ENCODE measurements at places on chromosomes 2 and 18.

GRCh38 chr2:211447548-211447947, 891.1 kb downstream of the CPS1 start:
- no peak for DNase-seq

DNA sequence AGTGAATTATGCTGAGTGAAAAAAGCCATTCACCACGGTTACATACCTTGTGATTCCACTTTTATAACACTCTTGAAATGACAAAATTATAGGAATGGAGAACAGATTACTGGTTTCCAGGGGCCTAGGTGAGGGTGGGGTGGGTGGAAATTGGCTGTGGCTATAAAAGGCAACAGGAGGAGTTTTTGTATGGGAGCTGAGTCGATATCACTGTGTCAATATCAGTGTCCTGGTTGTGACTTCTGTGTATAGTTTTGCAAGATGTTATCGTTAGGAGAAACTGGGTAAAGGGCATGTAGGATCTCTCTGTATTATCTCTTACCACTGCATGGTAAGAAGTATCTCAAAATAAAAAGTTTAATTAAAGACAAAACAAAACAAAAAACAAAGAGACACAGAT, 84.3 kb downstream of the EDAR start:
- no peak for DNase-seq

DNA sequence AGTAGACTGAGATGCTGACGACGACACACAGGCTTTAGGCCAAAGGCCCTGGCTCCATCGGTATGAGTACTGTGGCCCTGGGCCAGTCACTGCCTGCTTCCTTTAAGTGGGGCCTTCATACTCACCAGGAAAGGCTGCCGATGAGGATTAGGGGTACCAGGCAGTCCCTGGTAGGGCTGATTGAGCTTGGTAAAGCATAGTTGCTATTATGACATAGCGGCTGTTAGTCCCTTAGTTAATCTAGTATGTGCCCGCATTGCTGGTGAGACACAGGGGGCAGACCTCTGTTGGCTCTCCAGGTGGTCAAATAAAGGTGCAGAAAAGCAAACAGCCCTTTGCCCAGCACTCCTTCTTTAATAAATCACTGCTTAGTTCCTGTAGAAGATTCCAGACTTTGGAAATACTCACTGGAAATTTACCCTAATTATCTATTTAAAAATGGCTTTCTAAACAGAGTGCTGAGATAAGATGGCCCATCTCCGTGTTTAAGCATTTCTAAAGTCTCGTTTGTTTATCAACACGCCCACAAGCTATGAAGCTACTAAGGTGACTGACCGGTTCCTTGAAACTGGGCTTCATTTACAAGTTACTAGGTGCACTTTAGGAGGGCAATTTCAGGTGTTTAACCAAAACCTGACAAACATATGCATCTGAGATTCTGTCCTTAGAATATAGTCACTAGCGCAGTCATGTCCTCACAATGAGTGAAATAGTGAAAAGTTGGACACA, 8.7 kb upstream of the BIN1 start:
- no peak for DNase-seq

DNA sequence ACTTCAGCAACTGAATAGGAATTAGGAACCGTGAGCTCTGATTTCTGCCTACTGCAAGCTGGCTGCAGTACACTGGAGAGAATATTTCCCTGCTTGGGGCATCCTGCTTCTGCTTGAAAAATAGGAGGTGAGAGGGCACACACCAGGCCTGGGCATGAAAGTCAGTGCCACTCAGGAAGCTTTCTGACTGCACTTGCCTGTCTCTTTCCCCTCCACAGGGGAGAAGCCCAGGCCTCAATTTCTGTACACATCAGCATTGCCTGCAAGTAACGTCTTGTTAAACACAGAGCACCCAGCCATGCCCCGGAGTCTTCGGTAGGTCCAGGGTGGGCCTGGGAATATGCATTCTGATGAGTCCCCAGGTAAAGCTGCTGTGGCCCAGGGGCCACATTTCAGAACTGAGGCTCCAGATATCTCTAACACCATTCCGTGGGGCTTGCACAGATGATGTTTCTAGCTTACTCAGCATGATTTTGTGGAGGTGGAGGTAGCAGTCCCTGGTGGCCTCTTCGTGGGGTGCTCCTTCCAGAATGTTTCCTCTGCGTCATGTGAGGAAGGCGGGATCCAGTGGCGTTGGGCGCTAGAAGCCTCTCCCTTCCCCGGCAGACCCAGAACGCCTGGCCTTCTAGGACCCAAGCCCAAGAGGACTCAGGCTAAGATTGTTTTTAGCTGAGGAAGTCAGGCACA, 114.1 kb downstream of the ZBTB7C start:
- DNase-seq, result no peak

DNA sequence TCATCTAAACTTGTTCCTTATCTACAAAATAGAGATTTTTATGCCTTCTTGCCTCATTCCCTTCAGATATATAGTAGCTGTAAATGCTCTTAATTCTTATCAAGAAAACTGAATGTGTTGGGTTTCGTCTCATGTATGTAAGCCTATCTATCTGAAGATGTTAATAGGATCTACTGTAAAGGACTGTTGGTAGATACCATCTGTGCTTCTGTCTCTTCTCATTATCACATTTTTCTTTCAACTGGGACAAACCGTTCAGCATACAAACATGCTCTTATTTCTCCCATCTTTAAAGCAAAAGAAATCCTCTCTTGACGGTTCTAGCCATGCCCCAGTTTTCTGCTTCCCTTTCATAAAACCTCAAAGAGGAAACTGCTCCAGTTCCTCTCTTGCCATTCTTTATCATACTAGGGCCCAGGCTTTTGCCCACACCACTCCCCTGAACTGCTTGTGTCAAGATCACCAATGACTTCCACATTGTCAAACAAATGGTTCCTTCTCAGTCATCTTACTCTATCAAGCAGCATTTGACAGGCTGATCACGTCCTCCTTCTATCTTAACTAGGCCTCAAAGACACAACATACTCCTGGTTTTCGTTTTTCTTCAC, 88.7 kb downstream of the ARHGEF33 start:
- DNase-seq, result peak; percentile 90

DNA sequence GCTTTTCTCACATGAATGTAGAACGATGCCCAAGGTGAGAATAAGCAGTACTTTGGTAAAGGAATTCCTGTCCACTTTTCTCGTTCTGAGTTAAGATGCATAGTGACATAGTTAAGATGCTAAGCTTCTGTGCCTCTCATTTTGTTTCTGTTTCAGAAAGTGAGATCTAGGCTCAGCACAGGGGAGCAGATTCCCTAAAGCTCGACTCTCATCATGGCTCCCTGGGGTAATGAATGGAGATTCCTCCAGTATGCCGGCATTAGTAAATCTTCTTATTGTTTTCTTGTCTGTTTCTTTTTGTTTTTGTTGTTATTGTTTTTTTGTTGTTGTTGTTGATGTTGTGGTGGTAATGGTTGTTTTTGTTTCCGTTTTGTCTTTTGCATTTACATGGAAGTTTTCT, 225.4 kb downstream of the LRRTM4 start:
- no peak for DNase-seq

GRCh38 chr18:39806525-39806924, 2148.5 kb upstream of the PIK3C3 start:
- DNase-seq, result no peak

DNA sequence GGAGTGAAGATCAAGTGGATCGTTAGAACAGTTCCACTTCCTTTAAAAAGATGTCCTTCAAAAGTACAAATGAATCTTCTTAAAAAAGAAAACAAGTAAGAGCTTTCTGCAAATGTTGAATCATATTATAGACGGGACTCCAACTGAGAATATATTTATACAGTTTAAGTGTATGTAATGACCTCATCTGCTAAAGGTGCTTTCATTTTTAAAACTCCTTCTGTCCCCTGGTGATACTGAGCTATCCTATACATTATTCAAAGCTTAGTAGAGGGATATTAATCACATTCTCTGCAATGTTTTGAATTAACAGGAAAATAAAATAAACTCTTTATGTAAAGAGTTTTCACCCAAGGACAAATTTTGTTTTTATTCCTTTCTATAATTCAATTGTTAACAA, 420.7 kb upstream of the SLC8A1 start:
- DNase-seq, result no peak

GRCh38 chr2:127191331-127192219, 28.5 kb downstream of the CYP27C1 start:
- no peak for DNase-seq

DNA sequence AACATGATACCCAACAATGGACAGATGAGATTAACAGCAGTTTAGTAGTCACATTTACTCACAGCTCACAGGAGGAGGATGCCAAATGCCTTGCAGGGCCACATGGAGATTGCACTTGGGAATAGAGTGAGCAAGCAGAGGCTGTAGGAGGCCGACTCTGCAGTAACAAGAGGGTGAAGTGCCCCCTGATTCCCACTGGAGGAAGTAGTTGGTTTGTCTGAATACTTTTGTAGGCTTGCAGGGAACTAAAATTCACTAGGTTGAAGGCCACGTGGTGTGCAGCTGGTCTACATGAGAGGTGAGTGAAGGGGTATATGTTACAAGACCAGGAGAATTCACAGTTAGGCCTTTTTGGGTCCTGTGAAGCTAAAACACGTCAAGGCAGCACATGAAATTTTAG, 419.3 kb upstream of the TNP1 start:
- no peak for DNase-seq

GRCh38 chr2:236086971-236087465, 81.2 kb downstream of the GBX2 start:
- no peak for DNase-seq

Data from inflammatory macrophage (primary cell).